ENCODE measurements at places on chromosomes 6 and 20.

DNA sequence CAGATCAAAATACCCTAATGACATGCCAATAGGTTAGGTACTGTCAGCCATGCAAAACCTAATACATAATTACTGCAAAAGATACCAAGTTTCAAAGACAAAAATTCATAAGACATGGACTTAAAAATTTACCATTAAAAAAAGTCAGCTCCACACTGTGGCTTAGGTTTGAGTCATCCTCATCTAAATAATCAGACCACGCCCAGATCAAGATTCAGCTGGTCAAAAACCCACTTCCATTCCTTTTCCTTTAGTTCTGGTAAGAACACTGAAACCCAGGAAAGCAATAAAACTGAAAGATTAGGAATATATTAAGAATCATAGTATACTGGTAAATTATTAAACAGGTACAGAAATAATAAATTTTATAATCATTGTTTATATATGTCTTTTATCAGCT is 81.0 kb upstream of the ASF1A start:
- no peak for DNase-seq

- DNase-seq = no peak
Observed at GRCh38 chr6:113607821-113608545, 249.2 kb upstream of the MARCKS start.

- DNase-seq = no peak
Observed at GRCh38 chr20:57082357-57082945, 184.0 kb downstream of the BMP7 start.

- no peak for DNase-seq
Observed at GRCh38 chr6:22954749-22955385, 385.5 kb downstream of the HDGFL1 start.

DNA sequence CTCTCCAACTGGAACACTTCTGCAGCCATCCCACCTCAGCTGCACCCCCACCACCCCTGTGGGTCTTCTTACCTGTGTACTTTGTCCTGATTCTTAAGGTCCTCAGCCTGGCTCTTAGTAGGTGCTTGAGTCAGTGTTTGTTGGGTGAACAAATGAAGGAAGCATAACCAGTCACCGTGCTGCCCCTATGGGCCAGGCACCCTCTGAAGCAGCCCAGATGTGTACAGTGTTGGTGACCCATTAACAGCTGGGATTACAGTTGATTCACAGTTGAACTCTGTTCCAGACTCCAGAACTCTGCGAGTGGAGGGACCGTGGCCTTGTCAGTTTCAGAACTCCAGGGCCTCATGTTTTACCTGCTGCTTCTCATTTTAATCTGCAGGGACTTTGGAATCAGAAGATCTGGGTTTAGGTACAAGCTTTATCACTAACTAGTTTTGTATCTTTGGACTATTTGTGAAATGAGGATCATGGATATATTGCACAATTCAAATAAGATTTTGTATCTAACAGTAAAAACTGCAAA is 203.8 kb downstream of the TMEM242 start:
- DNase-seq = no peak

DNA sequence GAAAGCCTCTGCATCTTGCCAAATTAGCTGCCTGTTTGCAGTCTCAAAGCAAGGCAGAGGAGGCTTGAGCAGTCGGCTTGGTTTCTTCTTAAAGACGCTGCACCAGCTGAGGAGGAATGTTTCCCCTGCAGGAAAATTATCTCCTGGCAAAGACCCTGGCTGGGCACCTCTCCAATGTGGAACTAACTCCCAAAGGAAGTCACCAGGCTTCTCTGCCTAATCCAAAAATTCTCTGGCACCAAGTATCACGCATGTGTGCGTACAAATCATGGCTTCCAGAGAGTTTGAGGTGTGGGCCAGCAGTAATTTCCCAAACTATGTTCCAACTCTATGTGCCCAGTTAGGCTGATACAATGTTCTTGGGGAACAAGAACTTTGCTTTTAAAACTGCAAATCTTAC is 176.2 kb downstream of the KIF16B start:
- DNase-seq = no peak
